ENCODE measurements at places on chromosomes 16 and 17. TPM values are rescaled to one million over a fixed set of nuclear protein-coding genes. Genes with fewer than 3 reads are reported as not detected.
A peak's percentile ranks its signal among the peaks of the same experiment; 100 is the strongest.

DNA sequence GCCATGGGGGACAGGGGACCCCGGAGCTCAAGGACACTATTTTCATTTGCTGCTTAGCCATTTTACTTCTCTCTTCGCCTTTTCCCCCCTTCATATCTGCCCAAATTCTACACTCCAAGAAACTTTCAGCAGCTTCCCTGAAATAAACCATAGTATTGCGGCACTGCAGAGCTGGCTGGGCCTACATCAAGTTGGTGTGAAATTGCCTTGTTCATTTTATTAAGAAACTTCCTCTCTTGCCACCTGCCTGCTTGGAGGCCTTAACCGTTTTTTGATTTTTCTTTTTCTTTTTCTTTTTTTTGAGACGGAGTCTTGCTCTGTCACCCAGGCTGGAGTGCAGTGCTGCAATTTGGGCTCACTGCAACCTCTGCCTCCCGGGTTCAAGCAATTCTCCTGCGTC, 7.4 kb upstream of the CPNE2 start:
- no peak for DNase-seq

DNA sequence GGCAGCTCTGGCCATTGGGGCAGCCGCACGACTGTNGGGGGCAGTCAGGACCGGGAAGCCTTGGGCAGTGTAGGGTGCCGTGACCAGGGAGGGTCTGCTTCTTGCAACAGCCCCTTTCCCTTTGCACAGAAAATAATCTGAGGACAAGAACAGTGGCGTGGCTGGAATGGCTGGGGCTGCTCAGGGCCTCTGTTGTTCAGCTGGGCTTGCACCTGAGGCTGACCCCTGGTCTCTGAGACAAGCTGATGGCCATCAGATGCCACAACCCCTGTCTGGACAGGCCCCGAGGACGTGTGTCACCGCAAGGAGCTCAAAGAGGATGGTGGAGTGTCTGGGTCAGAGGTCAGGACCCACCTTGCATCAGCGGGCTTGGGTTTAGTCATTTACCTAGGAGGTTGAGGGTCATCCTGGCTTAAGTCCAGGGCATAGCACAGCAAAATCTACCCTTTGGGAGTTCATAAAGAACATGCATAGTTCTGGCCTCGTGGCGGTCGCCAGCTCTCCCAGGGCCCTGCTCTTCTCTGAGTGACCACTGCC, 46.9 kb downstream of the METRNL start:
- DNase-seq, result no peak

DNA sequence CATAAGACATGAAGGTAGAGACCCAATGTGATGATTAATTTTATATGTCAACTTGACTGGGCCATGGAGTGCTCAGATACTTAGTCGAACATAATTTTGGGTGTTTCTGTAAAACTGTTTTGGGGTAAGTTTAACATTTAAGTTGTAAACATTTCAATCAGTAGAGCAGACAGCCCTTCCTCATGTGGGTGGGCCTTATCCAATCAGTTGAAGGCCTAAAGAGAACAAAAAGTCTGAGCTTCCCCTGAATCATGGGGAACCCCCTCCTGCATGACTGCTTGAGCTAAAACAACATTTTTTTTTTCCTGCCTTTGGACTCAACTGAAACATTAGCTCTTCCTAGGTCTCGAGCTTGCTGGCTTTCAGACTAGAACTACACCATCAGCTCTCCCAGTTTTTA, 327.3 kb upstream of the SOX9 start:
- DNase-seq, result no peak

DNA sequence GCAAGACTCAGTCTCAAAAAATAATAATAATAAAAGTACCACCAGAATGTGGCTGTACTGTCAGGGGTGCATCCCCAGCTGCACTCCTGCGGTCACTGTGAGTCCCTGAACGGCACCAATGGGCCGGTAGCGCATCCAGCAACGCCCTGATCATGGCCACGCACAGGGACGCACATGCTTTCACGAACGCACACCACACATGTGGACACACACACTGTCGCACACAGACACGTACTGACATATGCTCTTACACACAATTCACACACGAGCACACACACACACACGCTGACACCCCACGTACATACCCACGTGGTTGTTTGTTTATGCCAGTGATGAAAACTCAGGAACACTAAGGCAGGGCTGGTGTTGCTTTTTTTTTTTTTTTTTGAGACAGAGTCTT, 21.8 kb downstream of the DOC2B start:
- no peak for DNase-seq

DNA sequence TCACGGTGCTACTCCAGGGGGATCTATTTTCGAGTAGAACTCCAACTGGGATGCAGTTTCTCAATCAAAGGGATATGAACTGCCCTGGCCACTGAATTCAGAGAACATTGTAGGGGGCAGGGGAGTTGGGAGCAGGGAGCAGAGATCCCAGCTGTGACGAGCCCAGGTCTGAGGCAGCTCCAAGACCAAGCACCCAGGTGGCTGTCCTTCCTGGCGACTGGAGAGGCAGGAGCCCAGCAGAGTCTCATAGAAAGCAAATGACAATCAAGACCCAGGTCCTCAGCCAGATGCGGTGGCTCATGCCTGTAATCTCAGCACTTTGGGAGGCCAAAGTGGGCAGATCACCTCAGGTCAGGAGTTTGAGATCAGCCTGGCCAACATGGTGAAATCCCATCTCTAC, 60.1 kb downstream of the TK2 start:
- no peak for DNase-seq

DNA sequence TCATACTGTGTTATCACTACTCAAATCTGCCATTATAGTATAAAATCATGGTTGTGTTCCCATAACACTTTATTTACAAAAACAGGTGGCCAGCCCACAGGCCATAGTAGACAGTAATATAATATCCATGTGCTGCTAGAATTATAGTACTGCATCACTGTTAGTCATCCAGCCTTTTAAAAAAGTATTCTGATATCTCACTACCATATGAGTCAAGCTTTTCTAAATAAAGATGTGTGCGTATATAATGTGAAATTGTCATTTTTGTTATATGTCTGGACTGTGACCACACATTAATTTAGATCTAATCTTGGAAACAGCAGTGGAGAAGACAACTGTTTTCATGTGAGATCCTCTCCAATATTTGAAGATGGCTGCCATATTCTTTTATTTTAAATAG, 1049.1 kb upstream of the GOT2 start:
- peak; percentile 41 for DNase-seq

DNA sequence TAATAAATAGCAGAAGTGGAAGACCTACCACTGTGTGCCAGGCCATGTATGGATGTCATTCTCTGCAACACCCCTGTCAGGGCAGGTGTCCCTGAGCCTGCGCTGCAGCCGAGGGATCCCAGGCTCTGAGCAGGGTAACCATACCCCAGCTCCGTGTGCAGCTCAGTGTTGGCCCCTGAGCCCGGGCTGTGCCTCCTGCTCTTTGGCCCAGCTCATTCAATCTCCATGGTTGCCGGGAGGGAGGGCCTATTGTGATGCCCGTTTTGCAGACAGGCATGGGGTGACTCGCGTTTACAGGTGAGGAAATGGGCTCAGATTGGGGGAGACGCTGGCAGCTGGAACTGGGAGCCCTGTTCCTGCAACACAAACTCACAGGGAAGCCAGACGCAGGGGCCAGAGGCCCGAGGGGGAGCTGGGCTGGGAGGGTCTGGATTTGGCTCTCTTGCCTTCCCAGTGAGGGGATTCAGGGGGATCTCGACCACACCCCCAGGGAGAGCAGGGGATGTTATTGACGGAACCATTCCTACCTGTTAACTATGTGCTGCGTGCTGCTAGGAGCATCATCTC, 190.5 kb downstream of the IRF8 start:
- no peak for DNase-seq

DNA sequence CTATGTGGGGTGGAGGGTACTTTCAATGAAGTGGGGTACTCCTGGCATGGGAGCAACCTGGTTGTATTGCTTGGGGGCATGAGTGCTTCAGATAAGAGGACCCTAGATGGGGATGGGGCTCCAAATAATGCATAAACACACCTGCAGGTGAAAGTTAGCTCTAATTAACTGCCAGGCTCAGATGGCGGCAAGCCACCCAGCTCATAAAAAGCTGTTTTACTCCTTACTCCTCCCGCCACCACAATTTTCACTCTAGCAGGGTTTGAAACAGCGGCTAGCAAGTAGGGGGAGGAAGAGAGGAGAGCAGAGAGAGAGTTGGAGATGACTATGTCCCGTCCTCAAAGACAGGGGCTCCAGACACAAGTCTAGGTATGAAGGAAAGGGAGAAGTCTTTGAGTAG, 117.7 kb upstream of the WSCD1 start:
- DNase-seq, result no peak

DNA sequence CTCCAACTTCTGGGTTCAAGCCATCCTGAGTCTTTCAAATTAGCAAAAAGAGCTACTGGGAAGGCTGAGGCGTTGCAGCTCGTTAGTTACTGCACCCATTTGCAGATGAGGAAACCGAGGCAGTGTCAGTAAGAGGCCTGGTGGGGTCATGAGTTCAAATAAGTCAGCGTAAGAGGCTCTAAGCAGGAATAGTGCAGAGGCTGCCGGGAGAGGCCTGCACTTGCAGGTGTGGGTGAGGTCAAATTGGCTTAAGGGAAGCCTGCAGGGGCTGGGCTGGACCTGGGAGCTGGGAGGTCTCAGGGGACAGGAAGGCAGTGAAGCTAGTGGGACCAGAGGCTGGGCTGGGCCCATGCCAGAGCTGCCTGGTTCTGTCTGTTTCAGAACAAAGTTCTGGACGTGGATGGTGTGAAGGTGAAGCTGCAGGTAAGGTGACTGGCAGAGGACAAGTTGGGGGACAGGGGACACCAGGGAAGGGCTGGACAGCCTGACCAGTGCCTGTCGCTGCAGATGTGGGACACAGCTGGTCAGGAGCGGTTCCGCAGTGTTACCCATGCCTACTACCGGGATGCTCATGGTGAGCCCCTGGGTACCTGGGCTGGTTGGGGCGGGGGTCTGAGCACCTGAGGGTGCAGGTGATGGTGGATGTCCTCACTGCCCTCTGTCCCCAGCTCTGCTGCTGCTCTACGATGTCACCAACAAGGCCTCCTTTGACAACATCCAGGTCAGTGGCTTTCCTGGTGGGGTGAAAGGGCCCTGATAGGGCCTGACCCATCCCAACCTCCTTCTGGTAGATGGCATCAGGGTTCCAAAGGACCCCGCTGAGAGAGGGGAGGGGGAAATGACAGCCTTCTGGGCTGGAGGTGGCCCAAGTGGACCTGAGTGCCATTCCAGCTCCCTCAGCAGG, 3.0 kb downstream of the RAB26 start:
- DNase-seq, result no peak

GRCh38 chr17:54280741-54281140, 458.0 kb downstream of the KIF2B start:
- DNase-seq, result no peak

DNA sequence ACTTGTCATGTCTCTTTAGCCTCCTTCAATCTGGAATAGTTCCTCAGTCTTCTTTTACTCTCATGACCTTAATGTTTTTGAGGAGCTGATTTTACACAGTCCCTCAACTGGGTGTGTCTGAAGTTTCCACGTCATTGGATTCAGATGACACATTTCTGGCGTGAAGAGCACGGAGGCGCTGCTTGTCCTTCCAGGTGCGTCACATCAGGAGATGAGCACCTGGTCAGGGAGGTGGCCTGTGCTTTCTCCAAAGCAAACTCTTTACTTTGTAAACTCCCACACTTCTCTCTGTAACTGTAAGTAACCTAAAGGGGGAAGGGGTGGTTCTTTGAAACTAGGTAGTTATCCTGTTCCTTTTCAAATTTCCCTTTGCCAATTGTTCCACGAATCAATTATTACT, 52.5 kb upstream of the MNT start:
- DNase-seq, result no peak

GRCh38 chr17:27049104-27049784, 244.7 kb upstream of the WSB1 start:
- DNase-seq, result peak; percentile 56

DNA sequence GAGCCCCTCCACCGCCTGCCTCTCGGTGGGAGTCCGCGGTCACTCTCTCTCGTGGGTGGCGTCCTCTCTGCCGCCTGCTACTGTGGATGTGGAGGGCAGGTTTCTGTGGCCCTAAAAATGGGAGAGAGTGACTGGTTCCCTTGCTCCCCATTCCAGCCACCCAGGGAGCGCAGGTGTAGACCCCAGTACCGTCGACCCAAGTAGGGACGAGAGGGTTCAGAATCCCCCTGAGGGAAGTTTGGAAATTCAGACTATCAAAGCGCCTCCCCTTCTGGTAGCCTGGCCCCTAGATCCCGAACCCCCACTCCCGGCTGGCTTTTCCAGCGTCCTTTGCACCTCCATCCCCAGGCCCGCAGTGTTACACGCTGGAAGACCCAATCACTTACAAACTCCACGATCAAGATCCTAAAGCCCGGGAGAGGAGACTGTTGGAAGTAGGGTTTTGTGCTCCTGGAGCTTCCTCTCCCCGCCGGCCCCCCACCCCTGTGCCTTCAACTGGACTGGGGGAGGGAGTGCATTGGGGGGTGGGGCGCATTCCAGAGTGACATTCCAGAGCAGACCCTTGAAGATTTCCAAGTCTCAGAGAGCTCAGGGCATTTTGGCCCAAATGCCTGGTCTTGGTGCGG, 991 bp downstream of the GPRC5C start:
- no peak for DNase-seq

GRCh38 chr16:69443927-69444631, 19.7 kb downstream of the CYB5B start:
- DNase-seq, result no peak

DNA sequence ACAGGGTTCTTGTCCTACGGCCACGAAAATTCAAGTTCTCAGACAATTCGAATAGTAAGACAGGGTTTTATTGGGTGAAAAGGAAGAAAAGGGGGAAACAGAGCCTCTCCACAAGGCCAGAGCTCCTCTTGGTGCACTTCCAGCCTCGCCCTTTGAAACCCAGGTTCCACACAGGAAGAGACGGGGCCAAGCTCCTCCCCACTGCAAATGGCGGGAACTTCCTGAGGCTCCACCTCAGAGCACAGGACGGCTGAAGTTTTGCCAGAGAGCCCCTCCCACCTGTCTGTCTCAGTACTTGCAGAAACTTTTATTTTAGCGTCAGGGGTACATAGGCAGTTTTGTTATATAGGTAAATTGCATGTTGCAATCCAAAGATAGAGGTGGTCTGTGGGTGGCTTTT, 165.7 kb upstream of the CDH8 start:
- no peak for DNase-seq

The KCNG4 gene
- total RNA-seq, result not detected

The NRN1L gene
- not detected for total RNA-seq

The CFAP119 gene
- 8.6 TPM for total RNA-seq

The DRC3 gene
- total RNA-seq, result 2.2 TPM

The CAPNS2 gene
- total RNA-seq, result 0.26 TPM

The IGFBP4 gene
- total RNA-seq, result 297 TPM

The HOXB6 gene
- 9.5 TPM for total RNA-seq

The ARHGAP23 gene
- total RNA-seq, result 10.6 TPM
